Spleen (tissue), 13 donors: ENCODE measurements at places on chromosomes 11 and 22. TPM values are rescaled to one million over a fixed set of nuclear protein-coding genes. Genes with fewer than 3 reads are reported as not detected.

BRSK2 gene
- total RNA-seq: 0.33 TPM

NXPE4 gene
- total RNA-seq: not detected

PDGFD gene
- 3.4 TPM for total RNA-seq

- no peak overlapping the region for H3K27ac ChIP-seq
- DNase-seq: no peak
- H3K27me3 ChIP-seq: no peaks in the 10 kb centered on the region
- no peaks in the 10 kb centered on the region for H3K36me3 ChIP-seq
Observed at GRCh38 chr11:112541140-112542046, 280.7 kb upstream of the PLET1 start.

- no peaks in the 10 kb centered on the region for H3K27me3 ChIP-seq
- no peak overlapping the region for H3K27ac ChIP-seq
- H3K4me1 ChIP-seq: peaks cover 47% of the 10 kb centered on the region
- no peak overlapping the region for H3K4me3 ChIP-seq
Observed at GRCh38 chr22:42906605-42907348, 49.7 kb upstream of the ARFGAP3 start.

DNA sequence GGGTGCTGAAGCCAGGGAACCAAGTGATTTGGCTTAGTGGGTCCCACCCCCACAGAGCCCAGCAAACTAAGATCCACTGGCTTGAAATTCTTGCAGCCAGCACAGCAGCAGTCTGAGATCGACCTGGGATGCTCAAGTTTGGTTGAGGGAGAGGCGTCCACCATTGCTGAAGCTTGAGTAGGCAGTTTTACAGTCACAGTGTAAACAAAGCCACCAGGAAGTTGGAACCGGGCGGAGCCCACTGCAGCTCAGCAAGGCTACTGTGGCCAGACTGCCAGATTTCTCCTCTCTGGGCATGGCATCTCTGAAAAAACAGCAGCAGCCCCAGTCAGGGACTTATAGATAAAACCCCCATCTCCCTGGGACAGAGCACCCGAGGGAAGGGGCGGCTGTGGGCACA is 424.1 kb upstream of the TENM4 start:
- no peak overlapping the region for H3K27ac ChIP-seq
- no peaks in the 10 kb centered on the region for H3K4me1 ChIP-seq
- no peaks in the 10 kb centered on the region for H3K27me3 ChIP-seq
- DNase-seq: no peak
- no peak overlapping the region for H3K4me3 ChIP-seq

DNA sequence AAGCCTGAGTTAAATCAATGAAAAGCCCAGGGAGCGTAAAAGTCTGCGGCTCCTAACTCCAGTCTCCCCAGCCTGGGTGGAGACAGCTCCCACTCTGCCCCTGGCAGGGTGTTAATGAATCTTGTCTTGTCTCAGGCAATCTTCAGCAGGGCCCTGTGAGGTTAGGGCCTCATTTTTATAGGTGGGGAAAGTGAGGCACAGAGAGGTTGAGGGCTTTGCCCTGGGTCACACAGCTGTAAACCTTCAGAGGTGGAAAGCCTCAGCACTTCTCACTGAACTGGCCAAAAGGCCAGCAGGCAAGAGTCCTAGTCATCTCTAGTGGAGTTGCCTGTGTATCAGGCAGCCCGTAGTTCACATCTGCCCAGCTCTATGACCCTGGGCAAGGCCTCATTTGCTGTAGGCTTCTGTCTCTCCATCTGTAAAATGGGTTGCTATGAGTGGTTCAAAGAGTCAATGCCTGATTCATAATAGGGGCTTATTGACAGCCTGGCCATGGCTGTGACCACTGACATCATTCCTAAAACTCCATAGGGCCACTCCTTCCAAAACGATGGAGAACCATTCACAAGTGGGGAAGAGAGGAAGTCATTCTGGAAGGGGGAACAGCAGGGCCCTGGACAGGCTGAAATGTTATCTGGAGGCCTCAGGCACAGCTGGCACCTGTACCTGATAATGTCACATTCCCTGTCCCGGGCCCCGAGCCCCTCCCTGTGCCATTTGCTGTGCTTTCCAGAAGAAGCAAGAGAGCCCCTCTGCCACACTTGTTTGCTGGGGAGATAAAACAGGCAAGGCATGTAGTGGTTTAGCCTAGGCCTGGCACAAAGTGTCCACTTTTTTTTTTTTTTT is 6.0 kb downstream of the CBX7 start:
- H3K27ac ChIP-seq: peak overlapping the region; percentile 95
- H3K4me1 ChIP-seq: peaks cover 76% of the 10 kb centered on the region
- H3K36me3 ChIP-seq: peaks cover 37% of the 10 kb centered on the region
- H3K4me3 ChIP-seq: peak overlapping the region; percentile 96
- DNase-seq: peak; percentile 74

DNA sequence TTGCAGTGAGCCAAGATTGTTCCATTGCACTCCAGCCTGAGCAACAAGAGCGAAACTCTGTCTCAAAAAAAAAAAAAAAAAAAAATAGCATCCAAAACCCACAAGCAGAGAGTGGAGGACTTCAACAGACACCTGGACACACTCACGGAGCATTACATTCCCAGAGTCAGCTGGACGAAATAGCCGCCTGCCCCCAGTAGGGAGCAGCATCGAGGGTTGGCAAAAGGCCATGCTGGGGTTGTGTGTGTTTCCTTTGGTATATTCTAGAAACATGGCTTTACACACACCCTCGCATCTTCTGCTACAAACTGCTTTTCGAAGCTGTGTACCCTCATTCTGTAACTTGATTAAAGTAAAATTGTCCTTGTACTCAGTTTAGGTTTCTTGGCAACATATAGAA is 5.3 kb downstream of the ADA2 start:
- H3K27me3 ChIP-seq: no peaks in the 10 kb centered on the region
- H3K4me3 ChIP-seq: no peak overlapping the region
- DNase-seq: no peak
- no peak overlapping the region for H3K27ac ChIP-seq
- no peaks in the 10 kb centered on the region for H3K36me3 ChIP-seq
- peaks cover 39% of the 10 kb centered on the region for H3K4me1 ChIP-seq

GRCh38 chr11:61814247-61814957 is 2.4 kb downstream of the FADS1 start:
- peaks cover 28% of the 10 kb centered on the region for H3K27me3 ChIP-seq
- no peaks in the 10 kb centered on the region for H3K36me3 ChIP-seq
